Epithelial cell of prostate (primary cell): ENCODE measurements at places on chromosomes 4 and X.
A peak's percentile ranks its signal among the peaks of the same experiment; 100 is the strongest.

DNA sequence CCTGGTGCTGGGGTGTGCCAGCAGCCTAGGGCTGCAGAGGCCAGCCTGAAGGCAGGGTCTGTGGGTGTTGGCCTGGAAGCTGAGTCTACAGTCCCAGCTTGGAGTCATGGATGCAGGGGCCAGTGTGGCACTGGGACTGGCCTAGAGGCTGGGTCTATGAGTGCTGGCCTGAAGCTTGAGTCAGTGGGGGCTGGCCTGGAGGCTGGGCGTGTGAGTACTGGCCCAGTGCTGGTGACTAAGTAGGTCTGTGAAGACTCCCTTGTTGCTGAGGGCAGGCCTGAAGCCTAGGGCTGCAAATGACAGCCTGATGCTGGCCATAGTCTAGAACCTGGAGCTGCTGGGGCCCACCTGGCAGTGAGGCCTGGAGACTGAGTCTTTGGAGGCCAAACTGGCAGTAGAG, 31.3 kb upstream of the ALG13 start:
- peak; percentile 22 for DNase-seq

- DNase-seq: no peak
Measured at GRCh38 chr4:64539234-64539849, 130.1 kb upstream of the TECRL start.

DNA sequence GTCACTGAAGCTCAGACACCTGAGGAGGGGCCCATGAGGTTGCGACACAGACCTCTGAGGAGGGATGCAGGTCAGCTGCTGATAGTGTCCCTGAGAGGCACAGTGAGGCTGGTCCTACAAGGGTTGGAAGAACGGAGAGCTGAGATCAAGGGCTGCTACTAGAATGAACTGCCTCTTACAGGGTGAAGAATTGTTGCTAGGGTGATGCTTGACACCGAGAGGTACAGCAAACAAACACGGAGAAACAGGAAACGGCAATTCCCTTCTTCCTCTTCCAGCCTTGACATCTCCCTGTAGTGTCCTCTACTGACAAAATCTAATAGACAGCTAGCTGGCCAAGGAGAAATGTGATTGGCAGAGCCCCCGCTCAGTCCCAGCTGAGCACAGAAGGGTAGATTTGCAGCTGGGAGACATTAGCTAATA, 11.8 kb upstream of the HPGDS start:
- no peak for DNase-seq

- peak; percentile 44 for DNase-seq
Measured at GRCh38 chrX:22349116-22349515, 76.4 kb downstream of the CBLL2 start.

DNA sequence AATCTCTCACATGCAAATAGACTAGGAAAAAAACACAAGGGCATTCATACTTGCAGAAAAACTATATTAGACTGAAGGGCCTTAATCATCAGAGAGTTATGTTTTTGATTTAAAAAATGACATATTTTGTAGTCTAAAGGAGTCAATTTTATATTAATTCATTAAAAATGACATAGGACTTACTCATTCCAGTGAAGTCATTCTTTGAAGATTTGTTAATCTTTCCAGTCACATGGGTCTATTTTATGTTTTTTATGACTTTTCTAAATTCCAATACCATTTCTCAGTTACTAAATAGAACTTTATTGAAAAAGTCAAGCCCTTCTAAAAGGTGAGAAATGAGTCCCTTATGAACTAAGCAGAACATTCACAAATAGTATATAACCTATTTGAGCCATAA, 743.8 kb upstream of the INTU start:
- DNase-seq: no peak

DNA sequence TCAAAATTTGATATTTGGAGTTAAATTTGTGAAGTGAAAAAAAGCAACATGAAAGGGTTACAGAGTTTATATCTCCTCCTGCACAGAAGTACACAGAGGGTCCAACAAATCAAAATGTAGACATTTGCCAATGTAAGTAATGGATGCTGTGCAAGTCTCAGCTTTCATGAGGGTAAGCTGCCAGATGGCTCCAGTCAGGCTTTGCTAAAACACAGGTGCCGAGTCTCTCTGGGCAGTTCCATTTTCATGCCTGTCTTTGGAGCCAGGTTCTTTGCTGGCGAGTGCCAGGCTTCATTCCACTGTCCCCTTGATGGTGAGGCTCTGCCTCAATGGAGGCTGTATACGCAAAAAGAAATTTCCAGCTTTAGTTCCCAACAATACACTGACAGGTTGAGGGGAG, 27.9 kb downstream of the SLC4A4 start:
- no peak for DNase-seq

GRCh38 chr4:187183826-187184225, 460.2 kb upstream of the FAT1 start:
- DNase-seq: no peak

- DNase-seq: no peak
Measured at GRCh38 chr4:7945709-7946380, 6.2 kb upstream of the AFAP1 start.

DNA sequence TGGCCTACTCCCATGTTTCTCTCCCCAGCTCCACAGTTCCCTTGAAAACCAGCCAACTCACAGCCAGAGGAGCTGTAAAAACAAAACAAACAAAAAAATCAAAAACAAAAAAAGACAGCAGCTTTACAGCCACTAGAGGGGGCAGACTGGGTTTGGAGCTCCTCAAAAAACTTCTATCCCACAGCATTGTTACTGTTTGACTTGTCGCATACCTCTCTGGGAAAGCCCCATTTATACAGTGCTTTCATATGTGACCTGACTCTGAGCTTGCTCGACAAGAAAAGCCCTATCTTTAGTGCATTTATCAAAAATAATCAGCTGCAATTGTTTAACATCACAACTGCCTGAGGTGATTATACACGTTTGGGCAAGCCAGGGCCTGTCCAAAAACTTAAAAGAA, 21.6 kb downstream of the TSPAN6 start:
- DNase-seq: peak; percentile 10
